Endodermal cell (in vitro differentiated cells): ENCODE measurements at places on chromosomes 1 and 21. TPM values are rescaled to one million over a fixed set of nuclear protein-coding genes. Genes with fewer than 3 reads are reported as not detected.

Gene PALMD
- total RNA-seq = 0.26 and 0.50 TPM in 2 replicates

Gene PRKAA2
- total RNA-seq = 4.4 and 4.7 TPM in 2 replicates

Gene IL19
- not detected in 3 replicates for total RNA-seq

Gene KMO
- total RNA-seq = not detected in 3 replicates

Gene ARMH1
- total RNA-seq = 3.9 and 4.0 TPM in 2 replicates

Gene SNRNP40
- total RNA-seq = 98.6 and 100 TPM in 2 replicates

Gene ITLN2
- total RNA-seq = 17.5 and 20.3 TPM in 2 replicates

Gene MORC3
- total RNA-seq = 23.3 to 38.6 TPM (median 25.7 TPM) in 3 replicates

Gene GBP4
- total RNA-seq = 0.66 to 3.5 TPM (median 2.8 TPM) in 3 replicates

Gene CDC7
- total RNA-seq = 39.5 and 44.7 TPM in 2 replicates

Gene HMCN1
- 4.2 to 7.4 TPM (median 7.4 TPM) in 3 replicates for total RNA-seq

Gene LDLRAD2
- total RNA-seq = 0.68 and 0.88 TPM in 2 replicates

Gene PCBP3
- 7.2 and 10.6 TPM in 2 replicates for total RNA-seq

Gene CD2
- not detected in 2 replicates for total RNA-seq

Gene MLLT11
- 16.8 to 19.2 TPM (median 18.7 TPM) in 3 replicates for total RNA-seq

Gene CRNN
- not detected in 3 replicates for total RNA-seq

Gene NHLH1
- 0.38 and 0.57 TPM in 2 replicates for total RNA-seq

Gene CDA
- total RNA-seq = 24.3 and 26.2 TPM in 2 replicates

Gene TSACC
- 0.62 to 0.69 TPM in 2 of 3 replicates, not detected in the other for total RNA-seq

Gene PHACTR4
- total RNA-seq = 41.3 to 65.0 TPM (median 64.9 TPM) in 3 replicates

Gene PADI2
- 2.7 to 4.6 TPM (median 2.8 TPM) in 3 replicates for total RNA-seq

Gene B3GALT5
- 6.1 and 7.2 TPM in 2 replicates for total RNA-seq

Gene OR2T35
- total RNA-seq = not detected in 3 replicates

Gene AKT3
- total RNA-seq = 47.4 to 50.0 TPM (median 49.1 TPM) in 3 replicates

Gene DIRAS3
- total RNA-seq = 0.35 and 0.47 TPM in 2 replicates

Gene ENTREP3
- 64.6 to 71.2 TPM (median 65.9 TPM) in 3 replicates for total RNA-seq

Gene KRTAP19-2
- total RNA-seq = not detected in 2 replicates

Gene RAP1GAP
- total RNA-seq = 8.0 to 36.5 TPM (median 9.5 TPM) in 3 replicates

Gene KCTD3
- total RNA-seq = 42.2 TPM in 2 replicates

Gene PPM1J
- 3.1 TPM in 2 replicates for total RNA-seq

Gene FOXD2
- 0.07 and 0.26 TPM in 2 replicates for total RNA-seq

Gene TMEM125
- 13.9 to 19.7 TPM (median 16.6 TPM) in 3 replicates for total RNA-seq
